Prostate gland (tissue), 2 donors: ENCODE measurements at places on chromosomes 11 and 22. TPM values are rescaled to one million over a fixed set of nuclear protein-coding genes. Genes with fewer than 3 reads are reported as not detected.

Gene NTM
- not detected for total RNA-seq

DNA sequence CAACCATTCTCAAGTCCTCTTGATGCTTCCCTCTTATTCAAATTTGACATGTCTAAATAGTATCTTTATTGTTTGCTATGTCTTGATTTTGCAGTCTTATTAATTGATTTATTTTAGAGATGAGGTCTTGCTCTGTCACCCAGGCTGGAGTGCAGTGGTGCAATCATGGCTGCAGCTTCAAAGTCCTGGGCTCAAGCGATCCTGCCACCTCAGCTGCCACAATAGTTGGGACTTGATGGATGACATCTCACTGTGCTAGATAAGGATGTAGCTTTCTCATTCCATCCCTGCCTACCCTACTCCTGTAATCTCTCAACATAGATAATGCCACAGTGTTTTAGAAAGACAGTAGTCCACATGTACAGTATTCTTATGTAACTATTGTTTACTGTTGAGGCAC, 7.5 kb upstream of the SPTY2D1 start:
- DNase-seq: no peak
- no peak overlapping the region for H3K27ac ChIP-seq
- no peaks in the 10 kb centered on the region for H3K4me1 ChIP-seq
- no peaks in the 10 kb centered on the region for H3K27me3 ChIP-seq

GRCh38 chr11:126547161-126547560, 191.7 kb downstream of the ST3GAL4 start:
- no peaks in the 10 kb centered on the region for H3K27me3 ChIP-seq
- no peak overlapping the region for H3K4me3 ChIP-seq
- H3K36me3 ChIP-seq: no peaks in the 10 kb centered on the region

GRCh38 chr11:117426297-117426685, 98.6 kb downstream of the CEP164 start:
- no peaks in the 10 kb centered on the region for H3K4me1 ChIP-seq
- H3K27ac ChIP-seq: no peak overlapping the region
- DNase-seq: peak; percentile 35
- H3K27me3 ChIP-seq: no peaks in the 10 kb centered on the region
- no peaks in the 10 kb centered on the region for H3K36me3 ChIP-seq

GRCh38 chr11:85723088-85723487, 37.1 kb upstream of the CCDC89 start:
- H3K4me3 ChIP-seq: no peak overlapping the region
- H3K27me3 ChIP-seq: no peaks in the 10 kb centered on the region
- no peaks in the 10 kb centered on the region for H3K4me1 ChIP-seq
- H3K27ac ChIP-seq: no peak overlapping the region
- no peaks in the 10 kb centered on the region for H3K36me3 ChIP-seq

Gene OR10A2
- total RNA-seq: not detected

Gene CD6
- total RNA-seq: 1.2 TPM

- H3K4me1 ChIP-seq: peaks cover 11% of the 10 kb centered on the region
- H3K36me3 ChIP-seq: peaks cover 4% of the 10 kb centered on the region
- H3K4me3 ChIP-seq: no peak overlapping the region
- no peaks in the 10 kb centered on the region for H3K27me3 ChIP-seq
- no peak for DNase-seq
- H3K27ac ChIP-seq: peak overlapping the region; percentile 82
Measured at GRCh38 chr22:36471341-36471821, 10.1 kb downstream of the TXN2 start.

Gene PLAAT5
- total RNA-seq: not detected

GRCh38 chr11:94049351-94049750, 28.2 kb downstream of the HEPHL1 start:
- H3K36me3 ChIP-seq: no peaks in the 10 kb centered on the region
- H3K4me1 ChIP-seq: no peaks in the 10 kb centered on the region
- no peaks in the 10 kb centered on the region for H3K27me3 ChIP-seq

Gene GLYAT
- total RNA-seq: not detected

DNA sequence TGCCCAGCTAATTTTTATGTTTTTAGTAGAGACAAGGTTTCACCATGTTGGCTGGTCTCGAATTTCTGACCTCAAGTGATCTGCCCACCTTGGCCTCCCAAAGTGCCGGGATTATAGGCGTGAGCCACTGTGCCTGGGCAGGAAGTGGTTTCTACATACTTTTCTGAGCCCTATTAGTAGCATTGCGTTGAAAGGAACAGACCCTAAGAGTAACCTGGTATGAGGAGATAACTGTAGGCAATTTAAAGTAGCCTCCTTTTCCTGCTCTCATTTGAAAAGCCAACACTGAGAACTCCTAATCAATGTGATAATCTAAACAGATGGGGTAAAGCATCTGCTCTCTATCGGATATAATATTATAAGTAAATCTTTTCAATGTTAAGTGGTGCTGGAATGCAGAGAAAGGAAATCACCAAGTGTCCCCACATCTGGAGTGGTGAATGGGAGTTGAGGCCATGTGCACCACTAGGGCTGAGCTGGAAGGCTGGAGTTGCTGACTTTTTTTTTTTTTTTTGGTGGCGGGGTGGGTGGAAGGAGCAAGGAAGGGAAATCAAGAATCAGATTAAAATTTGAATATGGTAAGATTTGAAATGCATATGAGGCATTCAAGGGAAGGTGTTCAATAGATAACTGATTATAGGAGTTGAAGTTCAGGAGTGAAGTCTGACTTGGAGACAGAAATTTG, 20.7 kb downstream of the PDHX start:
- no peaks in the 10 kb centered on the region for H3K27me3 ChIP-seq
- H3K36me3 ChIP-seq: no peaks in the 10 kb centered on the region
- H3K4me3 ChIP-seq: no peak overlapping the region

DNA sequence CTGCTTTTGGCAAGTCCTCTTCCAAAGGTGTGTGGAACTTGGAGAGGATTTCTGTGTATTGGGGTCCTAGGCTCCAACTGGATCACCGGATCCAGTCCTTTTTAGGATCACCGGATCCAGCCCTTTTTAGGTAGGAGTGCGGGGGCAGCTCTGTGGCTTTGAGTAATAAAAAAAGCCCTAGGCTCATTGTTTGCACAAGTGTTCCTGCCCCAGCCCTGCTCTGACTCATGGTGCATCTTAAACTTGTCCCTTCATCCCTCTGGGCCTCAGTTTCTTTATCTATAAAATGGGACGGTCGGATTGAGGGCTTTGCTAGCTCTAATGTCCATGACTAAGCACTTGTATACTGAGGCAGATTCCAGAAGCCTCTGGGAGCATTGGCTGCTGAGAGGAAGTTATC, 22.7 kb upstream of the CD44 start:
- no peak overlapping the region for H3K4me3 ChIP-seq
- no peak for DNase-seq
- H3K27ac ChIP-seq: no peak overlapping the region

Gene PVALB
- total RNA-seq: 3.1 TPM

Gene AGBL2
- 4.4 TPM for total RNA-seq

GRCh38 chr11:35247428-35247827, 108.5 kb downstream of the CD44 start:
- no peak overlapping the region for H3K4me3 ChIP-seq
- no peak overlapping the region for H3K27ac ChIP-seq
- DNase-seq: no peak
- H3K4me1 ChIP-seq: no peaks in the 10 kb centered on the region

- H3K36me3 ChIP-seq: no peaks in the 10 kb centered on the region
- peaks cover 4% of the 10 kb centered on the region for H3K4me1 ChIP-seq
Measured at GRCh38 chr22:27809700-27810608, 8.4 kb upstream of the MN1 start.

- no peaks in the 10 kb centered on the region for H3K27me3 ChIP-seq
- no peak overlapping the region for H3K27ac ChIP-seq
- no peak overlapping the region for H3K4me3 ChIP-seq
- no peaks in the 10 kb centered on the region for H3K36me3 ChIP-seq
Measured at GRCh38 chr11:61949169-61950034, 749 bp upstream of the BEST1 start.

DNA sequence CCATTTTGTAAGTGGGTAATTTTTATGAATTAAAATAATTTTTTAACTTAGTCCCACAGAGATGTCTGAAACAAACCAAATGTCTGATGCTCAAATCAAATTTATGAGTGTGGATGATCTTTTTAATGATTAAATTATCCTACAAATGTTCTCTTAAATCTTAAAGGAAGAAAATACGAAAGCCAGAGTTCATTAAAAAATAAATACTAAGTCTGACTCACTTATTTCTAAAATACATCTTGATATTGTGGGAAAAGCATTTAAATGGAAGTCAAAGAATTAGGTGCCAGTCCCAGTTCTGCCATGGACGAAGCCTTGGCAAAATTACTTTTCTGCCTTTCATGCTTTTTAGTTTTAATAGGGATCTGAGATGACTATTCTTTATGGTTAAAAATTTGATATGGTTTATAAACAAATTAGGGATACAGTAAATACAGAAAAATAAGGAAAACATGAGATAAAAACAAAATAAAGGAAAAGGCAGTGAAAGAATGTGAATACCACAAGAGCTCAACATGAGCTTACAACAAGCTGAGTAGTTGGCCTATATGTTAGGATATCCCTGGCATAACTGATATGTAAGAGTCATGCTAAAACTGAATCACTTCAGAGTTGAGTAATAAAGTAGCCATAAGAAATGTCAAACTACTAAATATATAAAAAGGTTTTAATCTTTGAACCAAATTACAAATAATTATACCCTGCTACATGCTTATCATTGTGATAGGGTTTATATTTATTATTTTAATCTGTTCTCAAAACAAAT, 9.2 kb downstream of the CCDC34 start:
- no peaks in the 10 kb centered on the region for H3K36me3 ChIP-seq
- H3K4me1 ChIP-seq: no peaks in the 10 kb centered on the region
- no peak for DNase-seq
- no peaks in the 10 kb centered on the region for H3K27me3 ChIP-seq

DNA sequence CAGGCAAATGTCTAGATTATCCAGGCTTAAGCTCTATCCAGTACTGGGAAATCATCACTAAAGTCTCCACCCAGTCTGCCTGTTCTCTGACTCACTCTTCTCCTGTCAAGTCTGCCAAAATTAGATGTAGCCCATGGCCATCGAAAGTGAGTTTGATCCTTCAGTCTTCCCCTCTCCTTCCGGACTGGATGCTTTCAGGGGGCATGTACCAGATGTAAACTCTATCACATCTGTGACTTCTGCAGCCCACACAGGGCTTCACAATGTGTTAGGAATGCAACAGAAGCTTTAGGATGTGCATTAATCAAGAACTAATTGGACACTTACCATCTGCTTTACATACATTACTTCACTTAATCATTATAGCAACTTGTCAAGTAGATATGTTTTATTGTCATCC, 12.3 kb downstream of the ME3 start:
- H3K27me3 ChIP-seq: no peaks in the 10 kb centered on the region
- H3K4me3 ChIP-seq: no peak overlapping the region
- no peaks in the 10 kb centered on the region for H3K4me1 ChIP-seq
- no peaks in the 10 kb centered on the region for H3K36me3 ChIP-seq

Gene NXPE2
- 0.62 TPM for total RNA-seq

Gene MMP13
- 3.0 TPM for total RNA-seq

GRCh38 chr11:9693801-9694553, 30.1 kb downstream of the SWAP70 start:
- H3K36me3 ChIP-seq: no peaks in the 10 kb centered on the region
- H3K27me3 ChIP-seq: no peaks in the 10 kb centered on the region
- no peak overlapping the region for H3K27ac ChIP-seq
- H3K4me3 ChIP-seq: no peak overlapping the region
- no peaks in the 10 kb centered on the region for H3K4me1 ChIP-seq
- DNase-seq: no peak

DNA sequence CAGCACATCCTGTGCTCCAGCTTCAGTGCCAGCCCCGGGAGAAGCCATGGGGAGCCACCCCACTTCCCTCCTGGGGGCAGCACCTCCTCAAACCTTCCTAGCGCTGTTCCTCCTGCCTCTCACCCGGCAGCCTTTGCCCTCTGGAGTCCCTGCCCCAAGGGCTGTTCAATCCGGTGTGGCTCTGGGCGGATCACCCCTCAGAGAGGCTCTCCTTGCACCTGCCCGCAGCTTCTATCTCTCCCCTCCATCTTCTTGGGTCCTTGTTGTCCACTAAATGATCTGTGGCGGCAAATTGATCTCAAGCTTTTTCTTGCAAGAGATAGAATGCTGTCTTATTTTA, 18.1 kb upstream of the CDKN1C start:
- H3K4me1 ChIP-seq: peaks cover 18% of the 10 kb centered on the region
- H3K4me3 ChIP-seq: no peak overlapping the region
- no peaks in the 10 kb centered on the region for H3K36me3 ChIP-seq
- H3K27ac ChIP-seq: peak overlapping the region; percentile 53

GRCh38 chr22:42645938-42646568, 3.1 kb downstream of the CYB5R3 start:
- H3K27me3 ChIP-seq: no peaks in the 10 kb centered on the region
- H3K4me1 ChIP-seq: peaks cover 45% of the 10 kb centered on the region
- peak overlapping the region; percentile 96 for H3K27ac ChIP-seq
- H3K4me3 ChIP-seq: peak overlapping the region; percentile 32

DNA sequence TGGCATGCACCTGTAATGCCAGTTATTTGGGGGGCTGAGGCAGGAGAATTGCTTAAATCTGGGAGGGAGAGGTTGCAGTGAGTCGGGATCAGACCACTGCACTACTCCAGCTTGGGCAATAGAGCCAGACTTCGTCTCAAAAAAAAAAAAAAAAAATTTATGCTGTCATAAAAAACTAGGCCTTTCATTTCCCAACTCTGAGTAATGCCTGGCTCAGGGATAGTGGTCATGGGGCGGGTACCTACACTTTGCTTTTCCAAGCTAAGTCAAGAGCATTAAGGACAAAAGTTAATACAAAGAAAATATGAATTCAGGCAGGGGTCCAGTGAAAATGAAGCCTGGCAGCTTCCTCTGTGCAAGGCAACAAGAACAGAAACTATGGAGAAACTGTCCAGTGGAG, 16.3 kb downstream of the CPSF7 start:
- H3K27me3 ChIP-seq: no peaks in the 10 kb centered on the region
- DNase-seq: no peak
- H3K4me1 ChIP-seq: no peaks in the 10 kb centered on the region
- peaks cover 40% of the 10 kb centered on the region for H3K36me3 ChIP-seq

Gene PLAAT4
- 47.6 TPM for total RNA-seq

DNA sequence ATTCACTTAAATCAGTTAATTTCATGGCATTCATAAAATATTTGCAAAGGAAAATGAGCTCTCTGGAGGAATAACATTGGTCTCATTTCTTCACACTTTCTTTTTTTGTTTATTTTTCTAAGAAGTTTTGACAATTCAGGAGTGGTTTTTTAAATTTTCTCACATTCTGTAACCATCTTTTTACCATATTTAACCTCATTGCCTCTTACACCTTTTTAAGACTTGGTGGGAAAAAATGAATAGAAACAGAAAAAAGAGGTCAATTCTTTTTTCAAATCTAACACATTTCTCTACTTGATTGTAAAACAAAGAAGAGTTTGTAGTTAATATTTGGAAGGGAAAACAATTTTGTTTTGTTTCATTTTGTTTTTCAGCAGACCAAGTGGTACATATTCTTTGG, 1034.7 kb upstream of the RAG2 start:
- H3K36me3 ChIP-seq: no peaks in the 10 kb centered on the region
- H3K27ac ChIP-seq: no peak overlapping the region
- H3K4me1 ChIP-seq: no peaks in the 10 kb centered on the region
- H3K27me3 ChIP-seq: no peaks in the 10 kb centered on the region

- no peak within 1 kb of the TSS for H3K27ac ChIP-seq
- H3K36me3 ChIP-seq: no peaks in the 10 kb centered on the region
- H3K4me3 ChIP-seq: peak within 1 kb of the TSS; percentile 11
- no peak for DNase-seq
- H3K4me1 ChIP-seq: no peaks in the 10 kb centered on the region
Measured at GRCh38 chr22:36816636-36817524, at the start of gene PVALB. TSS of gene PVALB (minus strand) at chr22:36817035. CDS start at chr22:36817005, 30 bp downstream.

Gene AAMDC
- 27.0 TPM for total RNA-seq

Gene B3GAT1
- 3.9 TPM for total RNA-seq
